ENCODE measurements at places on chromosomes 11 and 22.

- DNase-seq: peak; percentile 62
- H3K27ac ChIP-seq: no peak overlapping the region
- no peak overlapping the region for H3K4me3 ChIP-seq
- H3K27me3 ChIP-seq: no peaks in the 10 kb centered on the region
- H3K4me1 ChIP-seq: peaks cover 27% of the 10 kb centered on the region
These were observed 25.4 kb downstream of the YPEL1 start for GRCh38 chr22:21710156-21710555.

DNA sequence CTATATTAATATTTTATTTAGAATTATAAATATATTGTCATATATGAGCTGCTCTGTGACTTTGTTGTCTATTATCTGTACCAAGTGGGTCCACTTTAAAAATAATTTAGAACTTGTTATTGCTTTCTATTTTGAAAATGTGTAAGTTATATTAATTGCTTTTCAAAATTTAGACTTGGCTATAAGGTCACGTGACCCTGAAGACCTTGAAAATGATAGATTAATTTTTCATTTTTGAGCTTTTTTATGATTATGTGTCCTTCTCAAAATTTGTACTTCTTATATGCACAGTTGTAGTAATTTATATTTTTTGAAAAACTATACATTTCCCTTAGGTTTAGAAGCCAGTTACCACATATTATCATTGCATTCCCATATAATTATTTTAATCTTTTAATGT, 697.0 kb upstream of the ANO5 start:
- H3K27ac ChIP-seq: no peak overlapping the region
- H3K36me3 ChIP-seq: no peaks in the 10 kb centered on the region
- no peaks in the 10 kb centered on the region for H3K27me3 ChIP-seq
- no peak for DNase-seq

DNA sequence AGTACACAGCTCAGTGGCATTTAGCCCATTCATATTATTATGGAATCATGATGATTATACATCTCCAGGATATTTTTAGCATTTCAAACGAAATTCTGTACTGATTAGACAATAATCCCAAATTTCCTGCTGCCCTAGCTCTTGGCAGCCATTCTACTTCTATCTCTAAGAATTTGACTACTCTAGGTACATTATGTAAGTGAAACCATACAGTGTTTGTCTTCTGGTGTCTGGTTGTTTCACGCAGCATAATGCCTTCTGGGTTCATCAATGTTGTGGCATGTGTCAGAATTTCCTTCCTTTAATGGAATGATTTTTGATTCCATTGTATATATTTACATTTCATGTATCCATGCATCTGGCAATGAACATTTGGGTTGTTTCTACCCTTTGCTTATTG, 517.7 kb downstream of the ETS1 start:
- H3K27me3 ChIP-seq: peaks cover 13% of the 10 kb centered on the region
- H3K27ac ChIP-seq: no peak overlapping the region
- H3K36me3 ChIP-seq: no peaks in the 10 kb centered on the region
- no peaks in the 10 kb centered on the region for H3K4me1 ChIP-seq
- no peak for DNase-seq

DNA sequence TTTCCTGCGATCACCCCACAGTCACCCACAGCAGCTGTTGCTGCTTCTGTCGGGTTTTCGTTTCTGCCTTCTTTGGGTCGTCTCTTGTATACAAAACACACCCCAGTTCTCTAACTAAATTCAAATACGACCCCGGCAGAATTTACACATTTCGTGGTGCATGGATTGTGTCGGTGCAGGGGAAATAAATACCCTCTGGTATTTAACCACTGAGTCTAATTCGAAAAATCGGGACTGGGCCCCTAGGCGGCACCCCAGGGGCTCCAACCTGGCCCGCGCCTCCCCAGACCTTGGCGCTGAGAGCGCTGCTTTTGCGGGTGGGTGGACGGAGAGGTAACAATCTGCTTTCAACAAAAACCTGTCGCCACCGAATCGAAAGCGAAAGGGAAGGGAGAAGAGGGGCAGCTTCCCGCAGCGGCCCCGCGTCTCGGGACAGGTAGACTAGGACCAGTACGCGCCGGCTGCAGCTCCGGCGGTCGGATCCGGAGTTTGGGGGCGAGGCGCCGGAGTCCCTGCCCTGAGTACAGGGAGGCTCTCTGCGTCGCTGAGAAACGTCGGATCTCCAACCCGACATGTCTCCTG, 4.4 kb downstream of the ALX4 start:
- H3K4me1 ChIP-seq: no peaks in the 10 kb centered on the region
- peaks cover 23% of the 10 kb centered on the region for H3K27me3 ChIP-seq

DNA sequence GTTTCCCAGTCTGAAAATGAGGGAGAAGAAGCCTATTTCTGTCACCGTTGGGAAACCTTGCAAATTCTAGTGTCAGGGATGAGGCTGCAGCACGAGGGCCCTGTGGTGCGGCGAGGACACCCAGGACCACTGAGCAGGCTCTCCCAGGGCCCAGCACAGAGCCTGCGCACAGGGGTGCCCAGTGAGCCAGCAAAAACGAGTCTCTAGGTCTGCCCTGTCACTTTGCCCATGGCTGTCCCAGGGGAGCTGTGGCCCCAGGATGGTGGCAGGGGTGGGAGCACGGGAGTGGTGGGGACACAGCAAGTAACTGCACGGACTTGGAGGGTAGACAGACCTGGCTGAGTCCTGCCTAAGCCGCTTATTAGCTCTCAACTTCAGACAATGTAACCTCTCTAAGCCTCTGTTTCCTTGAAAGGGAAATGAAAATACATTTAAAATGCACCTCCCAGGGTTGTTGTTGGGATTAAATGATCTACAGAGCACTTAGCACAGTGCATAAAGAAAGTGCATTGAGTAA, 44.2 kb downstream of the DSCAML1 start:
- H3K4me1 ChIP-seq: no peaks in the 10 kb centered on the region
- DNase-seq: no peak
- H3K36me3 ChIP-seq: no peaks in the 10 kb centered on the region
- no peak overlapping the region for H3K4me3 ChIP-seq
- H3K27ac ChIP-seq: no peak overlapping the region

DNA sequence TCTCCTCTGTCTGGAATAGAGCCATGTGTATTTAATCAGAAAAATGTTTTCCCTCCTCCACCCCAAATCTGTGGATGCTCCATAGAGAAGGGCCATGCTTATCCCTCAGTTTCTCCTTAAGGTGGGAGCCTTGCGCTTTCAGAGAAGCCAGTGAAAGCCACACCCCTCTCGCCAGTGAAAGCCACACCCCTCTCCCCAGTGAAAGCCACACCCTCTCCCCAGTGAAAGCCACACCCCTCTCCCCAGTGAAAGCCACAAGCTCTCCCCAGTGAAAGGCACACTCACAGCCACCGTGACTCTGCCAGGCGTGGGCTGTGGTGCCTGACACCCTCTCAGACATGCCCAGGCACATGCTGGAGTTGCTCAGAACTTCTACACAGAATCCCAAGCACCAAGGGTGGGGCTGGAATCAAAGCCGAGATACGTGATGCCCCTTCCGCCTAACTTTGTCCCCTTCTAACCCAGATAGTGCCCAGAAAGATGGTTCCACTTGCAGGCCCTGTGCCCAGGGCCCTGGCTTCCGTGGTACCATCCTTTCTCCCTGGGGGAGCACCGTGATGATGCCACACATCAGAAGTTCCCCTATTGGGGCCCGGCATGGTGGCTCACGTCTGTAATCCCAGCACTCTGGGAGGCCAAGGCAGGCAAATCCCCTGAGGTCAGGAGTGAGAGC, 16.5 kb upstream of the PRR5 start:
- H3K27me3 ChIP-seq: no peaks in the 10 kb centered on the region
- peaks cover 5% of the 10 kb centered on the region for H3K4me1 ChIP-seq
- DNase-seq: peak; percentile 45
- H3K27ac ChIP-seq: no peak overlapping the region
- no peak overlapping the region for H3K4me3 ChIP-seq

GRCh38 chr11:34300026-34300925, 57.5 kb downstream of the ABTB2 start:
- H3K4me3 ChIP-seq: no peak overlapping the region
- H3K27ac ChIP-seq: no peak overlapping the region
- H3K4me1 ChIP-seq: peaks cover 28% of the 10 kb centered on the region
- no peaks in the 10 kb centered on the region for H3K36me3 ChIP-seq
- no peak for DNase-seq

DNA sequence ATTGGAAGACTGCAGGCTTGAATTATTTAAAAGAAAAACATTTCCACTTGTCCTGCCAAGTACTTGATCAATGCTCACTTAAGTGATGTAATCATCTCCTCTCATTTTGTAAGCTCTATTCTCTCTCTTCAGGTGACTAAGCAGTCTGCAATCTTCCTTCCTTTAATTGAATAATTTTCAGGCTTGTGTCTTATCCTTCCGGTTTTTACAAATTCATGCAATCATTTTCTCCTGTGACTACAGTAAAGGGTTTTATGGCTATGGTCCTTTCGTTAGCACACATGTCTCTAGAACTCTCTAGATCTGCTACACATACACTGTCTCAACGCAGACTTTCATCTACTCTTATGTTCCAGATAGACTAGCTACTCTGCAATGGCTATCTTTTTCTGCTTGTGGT, 12.6 kb upstream of the UPB1 start:
- peaks cover 20% of the 10 kb centered on the region for H3K4me1 ChIP-seq
- no peak overlapping the region for H3K4me3 ChIP-seq
- no peaks in the 10 kb centered on the region for H3K36me3 ChIP-seq
- H3K27me3 ChIP-seq: no peaks in the 10 kb centered on the region

DNA sequence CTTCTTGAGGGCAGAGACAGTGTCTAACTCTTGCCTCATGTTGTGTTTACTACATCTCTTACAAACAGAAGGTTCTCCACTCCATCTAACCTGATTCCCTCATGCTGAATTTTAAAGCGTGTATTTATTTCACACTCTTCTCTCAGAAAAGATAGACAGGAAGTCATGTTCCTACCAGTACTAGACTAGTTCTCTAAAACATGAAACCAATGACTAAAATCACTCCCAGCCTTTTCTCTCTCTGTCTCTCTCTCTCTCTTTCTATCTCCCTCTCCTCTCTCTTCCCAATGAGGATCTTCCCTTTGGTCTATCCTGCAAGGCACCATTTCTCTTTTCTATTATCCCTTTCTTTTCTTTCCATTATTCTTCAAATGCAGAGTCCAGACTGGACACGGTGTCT, 391.9 kb upstream of the CADM1 start:
- H3K27ac ChIP-seq: no peak overlapping the region
- H3K36me3 ChIP-seq: no peaks in the 10 kb centered on the region
- H3K4me3 ChIP-seq: no peak overlapping the region
- DNase-seq: no peak
- H3K27me3 ChIP-seq: no peaks in the 10 kb centered on the region
- no peaks in the 10 kb centered on the region for H3K4me1 ChIP-seq

- no peak for DNase-seq
- H3K4me3 ChIP-seq: no peak overlapping the region
- H3K36me3 ChIP-seq: no peaks in the 10 kb centered on the region
- no peaks in the 10 kb centered on the region for H3K27me3 ChIP-seq
- H3K27ac ChIP-seq: no peak overlapping the region
- H3K4me1 ChIP-seq: no peaks in the 10 kb centered on the region
These were observed 134.4 kb downstream of the CSNK2A3 start for GRCh38 chr11:11218629-11218986.

GRCh38 chr11:36161572-36161971, 127.7 kb downstream of the COMMD9 start:
- H3K4me1 ChIP-seq: peaks cover 42% of the 10 kb centered on the region
- H3K27ac ChIP-seq: no peak overlapping the region
- no peak for DNase-seq
- H3K36me3 ChIP-seq: no peaks in the 10 kb centered on the region
- no peaks in the 10 kb centered on the region for H3K27me3 ChIP-seq

DNA sequence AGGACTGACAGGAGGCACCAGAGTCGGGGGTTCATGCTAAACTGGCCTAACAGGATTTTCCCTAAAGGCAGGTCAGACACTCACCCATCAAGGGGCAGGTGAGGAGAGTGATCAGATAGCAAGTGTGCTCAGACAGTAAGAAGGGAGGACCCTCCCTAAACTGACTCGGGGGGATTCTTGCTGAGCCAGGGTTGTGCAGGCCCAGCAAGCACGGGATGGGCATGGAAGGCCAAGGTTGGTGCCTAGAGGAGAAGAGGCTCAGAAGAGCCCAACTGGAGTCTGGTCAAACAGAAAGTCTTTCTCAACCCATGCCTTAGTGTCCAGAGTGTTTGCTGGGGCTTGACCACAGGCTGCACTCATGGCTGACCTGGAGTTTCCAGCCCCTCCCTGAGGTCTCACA, 6.2 kb upstream of the APOL1 start:
- no peak for DNase-seq
- H3K27ac ChIP-seq: no peak overlapping the region
- H3K4me3 ChIP-seq: no peak overlapping the region
- H3K27me3 ChIP-seq: no peaks in the 10 kb centered on the region

GRCh38 chr11:10122326-10123197, 171.5 kb downstream of the SBF2 start:
- peaks cover 31% of the 10 kb centered on the region for H3K4me1 ChIP-seq
- no peaks in the 10 kb centered on the region for H3K27me3 ChIP-seq
- DNase-seq: peak; percentile 94
- H3K36me3 ChIP-seq: no peaks in the 10 kb centered on the region
- peak overlapping the region; percentile 47 for H3K4me3 ChIP-seq

- H3K27ac ChIP-seq: no peak overlapping the region
- no peak for DNase-seq
- no peaks in the 10 kb centered on the region for H3K4me1 ChIP-seq
- no peak overlapping the region for H3K4me3 ChIP-seq
- H3K36me3 ChIP-seq: no peaks in the 10 kb centered on the region
These were observed 52.1 kb downstream of the CNTF start for GRCh38 chr11:58674609-58675008.

DNA sequence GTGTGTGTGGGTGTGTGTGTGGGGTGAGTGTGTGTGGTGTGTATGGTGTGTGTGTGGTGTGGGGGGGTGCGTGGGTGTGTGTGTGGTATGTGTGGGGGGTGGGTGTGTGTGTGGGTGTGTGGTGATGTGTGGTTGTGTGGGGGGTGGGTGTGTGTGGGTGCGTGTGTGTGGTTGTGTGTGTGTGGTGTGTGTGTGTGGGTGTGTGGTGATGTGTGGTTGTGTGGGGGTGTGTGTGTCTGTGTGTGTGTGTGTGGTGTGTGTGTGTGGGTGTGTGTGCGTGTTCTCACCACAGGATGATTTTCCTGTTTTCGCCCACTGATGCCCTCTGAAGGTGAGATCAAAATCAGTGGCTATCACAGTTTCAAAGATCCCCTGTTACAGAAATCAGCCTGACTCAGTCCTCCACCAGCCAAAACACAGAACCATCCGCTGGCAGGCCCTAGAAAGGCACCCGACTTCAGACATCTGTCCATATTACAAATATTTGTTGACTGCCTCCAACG, 24.7 kb downstream of the CPT1A start:
- no peak overlapping the region for H3K4me3 ChIP-seq
- H3K36me3 ChIP-seq: 0 out of 2 replicates have a peak, but pooled peaks cover 8% of the 10 kb centered on the region
- H3K27me3 ChIP-seq: no peaks in the 10 kb centered on the region
- no peaks in the 10 kb centered on the region for H3K4me1 ChIP-seq

DNA sequence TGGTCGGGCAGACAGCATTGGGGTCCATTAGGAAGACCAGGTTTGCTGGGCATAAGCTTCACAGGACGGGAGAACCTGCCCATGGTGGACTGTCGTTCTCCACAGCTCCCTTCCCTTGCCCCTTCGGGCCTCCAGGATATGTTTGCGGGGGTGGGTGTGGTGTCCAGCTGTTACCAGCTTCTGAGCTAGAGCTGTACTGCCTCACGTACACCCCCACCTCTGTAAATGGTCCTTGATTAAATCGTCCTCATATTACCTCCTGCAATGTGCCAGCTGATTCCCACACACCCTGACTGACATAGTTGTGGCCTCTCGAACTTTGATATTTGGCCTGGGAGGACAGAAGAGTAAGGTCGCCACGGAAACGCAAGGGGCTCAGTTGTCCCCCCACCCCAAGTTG, 16.2 kb upstream of the BCR start:
- no peaks in the 10 kb centered on the region for H3K36me3 ChIP-seq
- no peaks in the 10 kb centered on the region for H3K4me1 ChIP-seq
- H3K4me3 ChIP-seq: no peak overlapping the region
